ENCODE measurements at places on chromosomes 3 and 15.
A peak's percentile ranks its signal among the peaks of the same experiment; 100 is the strongest.

DNA sequence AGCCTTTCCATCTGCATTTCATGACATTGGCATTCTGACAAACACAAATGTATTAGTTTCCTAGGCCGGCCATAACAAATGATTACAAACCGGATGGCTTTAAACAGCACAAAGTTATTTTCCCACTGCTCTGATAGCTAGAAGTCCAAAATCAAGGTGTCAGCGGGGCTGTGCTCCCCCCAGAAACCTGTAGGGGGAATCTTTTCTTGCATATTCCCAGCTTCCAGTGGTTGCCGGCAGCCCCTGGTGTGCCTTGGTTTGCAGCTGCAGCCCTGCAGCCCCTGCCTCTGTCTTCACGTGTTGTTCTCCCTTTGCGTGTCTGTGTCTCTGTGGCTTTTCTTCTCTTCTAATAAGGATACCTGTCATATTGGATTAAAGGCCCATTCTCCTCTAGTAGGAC lies 79.0 kb upstream of the CDV3 start:
- DNase-seq = no peak

DNA sequence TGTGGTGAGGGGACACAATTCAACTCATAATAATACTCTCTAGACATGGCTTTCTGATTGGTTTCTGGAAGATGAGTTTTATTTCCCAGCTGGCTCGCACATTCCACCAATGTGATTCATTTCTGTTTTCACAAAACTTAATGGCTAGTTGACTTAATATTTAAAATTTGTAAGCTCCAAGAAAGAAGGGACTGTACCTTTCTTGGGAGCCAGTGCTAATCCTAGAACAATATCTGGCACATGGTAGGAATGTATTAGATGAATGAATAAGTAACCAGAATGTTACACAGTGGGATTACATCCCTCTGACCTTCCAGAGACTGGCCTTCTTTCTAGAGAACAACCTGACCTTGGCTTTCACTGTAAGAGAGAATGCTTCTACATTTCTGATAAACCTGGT lies 262.8 kb downstream of the RORA start:
- DNase-seq = no peak

DNA sequence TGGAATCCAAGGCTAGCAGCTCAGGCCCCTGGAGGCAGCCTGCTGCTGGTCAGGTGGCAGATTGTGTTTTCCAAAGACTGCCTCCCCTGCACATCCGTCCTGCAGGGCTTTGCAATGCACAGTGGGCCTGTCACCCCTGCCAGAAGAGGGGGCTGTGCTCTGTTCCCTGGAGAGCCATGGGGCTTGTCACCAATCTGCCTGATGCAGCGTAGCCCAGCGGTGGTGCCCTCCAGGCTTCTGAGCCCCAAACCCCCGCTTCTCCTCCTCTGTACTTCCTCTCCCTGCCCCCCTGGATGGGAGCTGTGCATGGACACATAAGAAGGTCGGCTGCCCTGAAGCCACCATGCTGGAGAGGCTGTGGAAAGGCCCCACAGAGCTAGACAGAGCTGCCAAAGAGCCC lies 10.0 kb upstream of the PLXNA1 start:
- no peak for DNase-seq

- no peak for DNase-seq
Observed at GRCh38 chr15:80758130-80758745, 20.9 kb upstream of the CEMIP start.

DNA sequence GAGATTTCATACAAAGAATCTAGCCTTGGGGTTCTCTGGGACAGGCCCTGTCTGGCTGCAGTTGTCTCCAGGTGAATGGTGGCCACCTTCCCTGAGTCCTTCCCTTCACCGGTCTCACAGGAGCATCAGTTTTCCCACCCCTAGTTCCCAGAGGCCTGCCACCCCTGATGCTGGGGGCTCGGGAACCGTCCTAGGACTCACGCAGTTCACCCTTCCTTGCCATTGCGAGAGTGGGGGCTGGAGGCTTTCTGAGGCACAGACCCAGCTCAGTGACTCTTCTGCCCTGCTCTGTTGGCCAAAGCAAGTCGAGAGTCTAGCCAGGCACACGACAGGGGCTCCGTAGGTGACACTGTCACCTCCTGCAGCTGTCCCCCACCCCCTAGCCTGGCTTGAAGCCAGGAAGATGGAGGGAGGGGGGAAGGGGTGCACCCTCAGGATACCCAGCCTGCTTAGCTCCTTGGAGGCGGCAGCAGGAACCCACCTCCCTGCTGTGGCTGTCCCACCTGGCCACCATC lies 130.3 kb downstream of the NUP210 start:
- DNase-seq = no peak

DNA sequence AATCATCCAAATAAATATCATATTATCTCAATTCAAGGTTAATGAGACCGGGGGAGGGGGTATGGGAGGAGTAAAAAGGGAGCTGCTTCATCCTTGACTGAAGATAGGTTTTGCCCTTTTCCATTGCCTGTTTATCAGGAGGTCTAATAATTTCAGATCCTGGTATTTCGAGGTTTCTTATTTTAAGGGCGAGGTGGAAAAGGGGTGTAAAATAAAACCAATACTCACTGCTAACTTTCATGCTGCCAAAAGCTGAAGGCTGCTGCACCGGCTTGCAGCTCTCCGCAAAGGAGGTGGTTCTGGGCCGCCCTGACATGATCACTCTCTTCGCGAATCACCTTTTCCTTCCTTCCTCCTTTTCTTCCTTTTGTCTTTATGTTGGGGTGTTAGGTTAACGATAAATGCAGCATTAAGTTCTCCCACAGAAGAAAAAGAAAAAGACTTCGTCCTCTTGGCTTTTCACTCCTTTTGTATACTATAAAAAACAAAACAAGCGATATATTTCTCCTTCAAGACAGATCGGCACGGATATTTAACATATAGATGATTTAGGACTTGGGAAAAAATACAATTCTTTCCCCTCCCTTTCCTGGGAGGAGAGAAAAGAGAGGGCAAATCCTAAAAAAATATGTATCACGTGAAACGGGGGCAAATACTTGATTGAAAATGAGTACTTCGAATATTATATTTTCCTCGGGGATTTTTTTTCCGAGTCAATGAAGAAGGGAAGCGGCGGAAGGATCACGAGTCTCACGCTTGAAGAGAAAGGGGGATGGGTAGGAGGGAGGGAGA lies 932 bp downstream of the GSK3B start:
- DNase-seq = peak; percentile 40

GRCh38 chr3:31571325-31571724 lies 38.6 kb downstream of the STT3B start:
- no peak for DNase-seq

DNA sequence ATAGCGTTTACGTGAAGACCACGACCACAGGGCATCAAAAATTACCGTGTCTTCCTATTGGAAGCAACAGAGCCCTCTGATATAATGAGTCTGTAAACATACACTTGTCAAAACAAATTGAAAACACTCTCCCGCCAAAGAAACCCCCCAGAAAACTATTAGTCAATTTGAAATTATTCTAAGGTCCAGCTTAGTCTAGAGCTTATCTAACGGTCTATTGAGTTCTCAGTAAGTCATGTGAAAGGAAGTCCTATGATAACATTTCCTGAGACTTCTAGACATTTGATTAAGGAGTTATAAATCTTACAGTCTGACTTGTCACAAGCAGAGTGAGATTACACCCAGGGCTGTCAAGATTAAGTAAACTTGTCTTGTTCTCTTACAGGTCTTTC lies 356.3 kb downstream of the FOXP1 start:
- DNase-seq = no peak

DNA sequence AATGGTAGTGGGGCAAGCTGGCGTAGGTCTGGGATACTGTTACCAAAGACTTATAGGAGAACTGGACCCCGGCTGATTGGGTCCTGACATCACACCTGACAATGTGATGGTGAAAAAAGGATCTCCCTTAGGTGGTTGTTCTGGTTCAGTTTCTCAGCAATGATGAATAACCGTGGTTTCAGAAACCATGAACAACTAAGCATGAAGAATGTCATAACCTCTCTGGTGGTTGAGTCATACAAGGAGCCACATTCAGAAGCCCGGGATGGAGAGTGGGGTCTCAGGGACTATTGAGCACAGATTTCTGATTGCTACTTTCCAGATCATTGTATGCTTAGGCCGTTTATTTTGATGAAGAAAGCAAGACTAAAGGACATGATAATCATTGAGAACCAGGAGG lies 17.4 kb downstream of the GPR160 start:
- DNase-seq = no peak

DNA sequence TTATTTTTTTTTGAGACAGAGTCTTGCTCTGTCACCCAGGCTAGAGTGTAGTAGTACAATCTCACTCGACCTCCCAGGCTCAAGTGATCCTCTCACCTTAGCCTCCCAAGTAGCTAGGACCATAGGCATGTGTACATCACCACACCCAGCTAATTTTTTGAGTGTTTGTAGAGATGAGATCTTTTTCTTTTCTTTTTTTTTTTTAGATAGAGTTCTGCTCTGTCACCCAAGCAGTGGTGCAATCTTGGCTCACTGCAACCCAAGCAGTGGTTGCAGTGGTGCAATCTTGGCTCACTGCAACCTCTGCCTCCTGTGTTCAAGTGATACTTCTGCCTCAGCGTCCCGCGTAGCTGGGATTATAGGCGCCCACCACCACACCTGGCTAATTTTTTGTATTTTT lies 5.2 kb downstream of the CEP97 start:
- DNase-seq = no peak

GRCh38 chr15:53160092-53160704 lies 370.1 kb upstream of the ONECUT1 start:
- DNase-seq = no peak

DNA sequence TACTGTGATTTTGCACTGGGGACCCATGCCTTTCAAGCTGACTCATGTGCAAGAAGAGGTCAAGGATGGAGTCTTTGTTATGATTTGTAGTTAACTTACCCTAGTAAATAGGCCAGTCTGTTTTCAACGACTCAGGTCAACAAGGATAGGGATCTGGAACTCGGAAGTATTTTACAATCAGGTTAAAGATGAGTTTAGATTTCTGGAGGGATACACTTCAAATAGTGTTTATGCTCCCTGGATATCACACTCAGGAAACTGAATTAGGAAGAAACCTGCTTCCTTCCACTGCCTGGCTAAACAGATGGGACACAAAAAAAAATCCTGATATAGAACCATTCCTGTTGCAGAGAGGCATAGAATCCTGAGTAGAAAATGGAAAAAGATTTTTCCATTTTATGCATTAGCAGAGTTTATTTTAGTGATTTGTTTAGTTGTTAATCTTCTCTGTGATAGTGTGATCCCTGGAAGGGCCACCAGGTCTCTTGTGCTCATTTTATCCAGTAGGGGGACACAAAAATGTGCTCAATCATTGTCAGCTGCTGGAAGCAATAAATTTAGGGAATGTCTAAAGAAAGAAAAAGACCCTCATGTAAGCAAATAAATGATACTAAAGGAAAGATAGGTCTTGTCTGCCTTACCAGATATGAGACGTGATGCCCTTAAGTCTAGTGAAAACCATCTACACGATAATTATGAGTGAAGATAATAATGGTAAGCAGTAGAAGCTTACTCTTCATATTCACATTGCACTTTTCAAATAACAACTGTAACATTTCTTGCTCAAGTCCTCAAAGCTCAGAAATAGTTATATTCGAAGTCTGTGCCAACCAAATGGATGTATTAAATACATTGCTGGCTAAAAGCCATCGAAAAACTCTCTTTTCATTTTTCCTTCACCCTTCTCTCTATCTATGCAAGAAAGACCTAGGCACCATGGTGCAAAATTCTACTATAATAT lies 452.1 kb upstream of the KCNMB2 start:
- DNase-seq = peak; percentile 47

All from putamen (tissue), 1 donor.